ENCODE measurements at places on chromosomes 6 and 20.
A peak's percentile ranks its signal among the peaks of the same experiment; 100 is the strongest.

GRCh38 chr6:148682252-148682651, 64.6 kb upstream of the UST start:
- DNase-seq: no peak

DNA sequence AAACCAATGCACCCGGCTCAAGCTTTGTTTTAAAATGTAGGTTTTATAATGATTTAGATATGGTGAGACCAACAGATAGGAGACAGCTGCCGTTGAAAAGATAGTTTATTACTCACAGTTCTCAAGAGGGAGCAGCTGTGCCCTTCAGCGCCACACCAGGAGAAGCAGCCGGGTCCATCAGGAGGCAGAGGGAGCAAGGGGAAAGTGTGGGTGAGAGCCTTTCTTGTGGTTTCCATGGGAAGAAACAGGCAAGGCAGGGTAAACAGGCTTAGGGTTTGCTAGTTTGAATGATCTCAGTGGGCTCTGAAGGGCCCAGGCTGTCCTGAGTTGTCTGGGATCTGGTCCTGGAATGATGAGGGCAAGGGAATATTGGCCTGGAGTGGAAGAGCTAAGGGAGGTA, 117.7 kb upstream of the PLCB4 start:
- no peak for DNase-seq

DNA sequence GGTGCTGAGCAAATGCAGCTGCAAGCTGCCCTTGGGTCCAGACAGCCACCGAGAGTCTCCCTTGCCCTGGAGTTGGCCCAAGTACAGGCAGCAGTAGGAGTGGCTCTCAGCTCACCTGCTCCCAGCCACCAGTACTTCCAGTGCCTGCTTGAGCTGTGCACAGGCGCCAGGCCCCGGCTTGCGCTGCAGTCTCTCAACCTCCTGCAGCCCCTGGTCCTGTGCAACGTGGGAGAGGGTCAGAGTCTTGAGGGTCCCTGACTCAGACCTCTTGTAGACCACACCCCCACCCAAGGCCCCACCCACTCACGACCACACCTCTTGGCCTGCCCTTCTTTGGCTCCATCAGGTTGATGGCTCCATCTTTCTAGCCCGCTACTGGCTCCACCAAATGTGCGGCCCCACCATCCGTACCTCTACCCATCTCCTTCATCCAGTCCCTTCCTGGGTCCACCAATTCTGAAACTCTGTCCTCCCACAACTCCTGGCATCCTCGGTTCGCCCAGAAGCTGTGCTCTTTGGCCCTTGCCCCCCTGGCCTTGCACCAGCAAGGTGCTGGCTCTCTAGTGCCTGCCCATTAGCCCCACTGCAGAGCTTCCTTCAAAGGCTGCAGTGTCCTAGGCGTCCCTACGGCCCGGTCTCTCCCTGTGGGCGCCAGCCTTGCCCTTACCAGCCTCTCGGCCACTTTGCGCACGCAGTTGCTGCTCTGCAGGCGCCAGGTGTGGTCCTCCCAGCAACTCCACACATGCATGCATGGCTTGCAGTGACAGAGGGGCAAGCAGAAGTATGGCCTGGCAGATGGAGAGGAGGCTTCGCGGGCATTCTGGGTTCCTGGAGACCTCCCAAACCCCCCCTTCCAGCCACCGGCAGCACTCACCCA, 16.5 kb upstream of the SPAG4 start:
- no peak for DNase-seq

GRCh38 chr6:114514170-114514569, 171.3 kb upstream of the HS3ST5 start:
- DNase-seq: no peak

- DNase-seq: no peak
These were observed 35.1 kb downstream of the TPD52L1 start for GRCh38 chr6:125188594-125189203.

- DNase-seq: peak; percentile 15
These were observed 240.9 kb upstream of the BTBD3 start for GRCh38 chr20:11676630-11677287.

GRCh38 chr20:33277471-33278441, 5.3 kb upstream of the BPIFB1 start:
- no peak for DNase-seq

GRCh38 chr20:53042521-53042920, 70.4 kb downstream of the TSHZ2 start:
- DNase-seq: no peak

DNA sequence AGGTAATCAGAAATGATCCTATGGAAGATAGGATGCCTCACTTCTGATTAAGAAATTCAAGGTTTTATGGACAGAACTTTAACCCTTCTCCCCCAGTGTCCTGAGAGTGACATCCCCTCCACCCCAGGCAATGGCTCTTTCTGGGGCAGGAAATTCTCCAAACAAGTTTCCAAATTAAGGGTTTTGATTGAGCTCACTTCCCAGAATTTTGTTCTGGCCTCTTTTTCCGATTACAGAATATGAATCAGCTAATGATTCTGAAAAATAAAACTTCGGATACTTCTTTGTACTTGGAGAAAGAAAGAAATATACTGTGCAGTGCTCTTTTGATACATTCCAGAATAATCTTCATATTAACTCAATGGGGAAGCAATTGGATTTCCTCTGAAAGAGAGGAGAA, 32.8 kb upstream of the TASP1 start:
- no peak for DNase-seq

DNA sequence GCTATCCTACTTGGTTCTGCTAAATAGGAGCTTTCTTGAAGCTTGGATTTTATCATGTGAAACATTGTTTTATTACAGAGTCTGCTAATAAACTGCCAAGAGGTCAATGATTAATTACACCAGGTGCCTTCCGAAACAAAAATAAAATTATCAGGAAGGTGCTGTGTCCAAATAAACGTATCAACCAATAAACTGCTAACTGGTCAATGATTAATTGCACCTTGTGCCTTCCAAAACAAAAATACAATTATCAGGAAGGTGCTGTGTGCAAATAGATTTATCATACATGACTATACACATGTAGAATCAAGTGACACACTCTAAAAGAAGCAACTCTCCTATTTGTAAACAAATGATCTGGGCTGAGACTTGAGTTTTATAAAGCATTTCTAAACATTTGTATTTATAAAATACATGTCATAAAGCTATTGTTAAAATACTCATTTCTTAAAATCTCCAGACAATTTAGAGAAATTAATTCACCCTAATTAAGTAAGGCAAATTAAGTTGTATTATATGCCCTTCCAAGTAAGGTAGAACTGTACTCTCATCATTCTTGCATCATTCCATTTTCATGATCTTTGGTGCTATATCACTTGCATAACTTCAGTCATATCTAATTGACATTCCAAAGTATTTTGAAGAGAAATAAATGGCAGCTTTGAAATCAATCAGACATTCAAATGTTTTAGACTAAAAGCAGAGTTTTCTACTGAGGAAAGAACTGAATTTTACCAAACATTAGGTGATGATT, 26.8 kb downstream of the SPTLC3 start:
- no peak for DNase-seq

DNA sequence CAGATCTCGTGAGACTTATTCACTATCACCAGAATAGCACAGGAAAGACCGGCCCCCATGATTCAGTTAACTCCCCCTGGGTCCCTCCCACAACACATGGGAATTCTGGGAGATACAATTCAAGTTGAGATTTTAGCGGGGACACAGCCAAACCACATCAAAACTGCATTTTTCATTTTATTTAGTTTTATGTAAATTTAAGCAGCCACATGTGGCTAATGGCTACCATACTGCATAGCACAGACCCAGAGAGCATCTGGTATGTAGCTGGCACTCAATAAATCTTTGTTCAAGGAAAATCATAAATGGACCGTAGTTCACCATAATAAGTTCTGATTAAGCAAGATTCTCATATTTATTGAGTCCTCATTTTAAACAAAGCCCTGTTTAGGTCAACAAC, 15.3 kb downstream of the GFOD1 start:
- DNase-seq: no peak

DNA sequence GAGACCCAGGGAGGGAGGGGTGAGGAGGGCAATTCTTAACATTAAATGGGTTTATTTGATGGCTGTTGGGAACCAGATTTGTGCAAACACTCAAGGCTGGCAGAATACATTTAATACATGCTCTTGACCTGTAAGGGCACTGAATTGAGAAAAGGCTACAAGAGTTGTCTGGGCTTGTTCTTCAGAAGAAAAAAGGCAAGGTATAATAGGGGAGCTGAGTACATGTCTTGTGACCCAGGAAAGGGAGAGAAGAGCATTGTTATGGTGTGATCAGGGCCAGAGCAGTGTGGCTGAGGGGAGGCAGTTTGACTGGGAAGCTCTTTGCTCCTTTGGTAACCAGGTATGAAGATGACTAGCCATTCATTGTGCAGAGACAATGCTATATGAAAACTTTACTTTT, 18.9 kb downstream of the KLHL31 start:
- no peak for DNase-seq

GRCh38 chr6:164579035-164579434, 730.4 kb downstream of the C6orf118 start:
- no peak for DNase-seq

DNA sequence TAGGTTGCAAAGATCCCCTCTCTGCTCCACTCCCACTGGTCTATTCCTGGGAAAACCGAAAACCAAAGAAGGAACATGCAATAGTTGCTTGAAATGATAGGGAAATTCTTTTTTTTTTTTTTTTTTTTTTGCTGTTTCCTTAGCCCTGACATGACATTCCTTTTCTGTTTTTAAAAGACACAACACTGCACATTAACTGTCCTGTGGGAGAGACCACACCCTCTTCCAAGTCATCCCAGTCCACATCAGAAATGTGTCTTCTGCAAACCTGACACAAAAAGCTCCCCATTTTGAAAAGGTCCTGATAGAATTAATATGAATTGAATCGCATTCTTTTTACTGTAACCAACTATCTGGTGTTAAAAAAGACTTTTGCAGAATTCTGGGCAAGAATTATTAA, 43.4 kb upstream of the RIPOR2 start:
- DNase-seq: no peak

DNA sequence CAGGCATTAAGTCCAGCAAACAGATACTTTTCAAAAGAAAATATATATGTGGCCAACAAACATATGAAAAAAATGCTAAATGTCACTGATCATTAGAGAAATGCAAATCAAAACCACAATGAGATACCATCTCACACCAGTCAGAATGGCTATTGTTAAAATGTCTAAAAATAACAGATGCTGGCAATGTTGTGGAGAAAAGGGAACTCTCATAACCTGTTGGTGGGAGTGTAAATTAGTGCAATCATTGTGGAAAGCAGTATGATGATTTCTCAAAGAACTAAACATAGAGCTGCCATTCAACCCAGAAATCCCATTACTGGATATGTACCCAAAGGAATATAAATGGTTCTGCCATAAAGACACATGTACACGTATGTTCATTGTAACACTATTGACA, 20.6 kb downstream of the KCNQ5 start:
- no peak for DNase-seq

DNA sequence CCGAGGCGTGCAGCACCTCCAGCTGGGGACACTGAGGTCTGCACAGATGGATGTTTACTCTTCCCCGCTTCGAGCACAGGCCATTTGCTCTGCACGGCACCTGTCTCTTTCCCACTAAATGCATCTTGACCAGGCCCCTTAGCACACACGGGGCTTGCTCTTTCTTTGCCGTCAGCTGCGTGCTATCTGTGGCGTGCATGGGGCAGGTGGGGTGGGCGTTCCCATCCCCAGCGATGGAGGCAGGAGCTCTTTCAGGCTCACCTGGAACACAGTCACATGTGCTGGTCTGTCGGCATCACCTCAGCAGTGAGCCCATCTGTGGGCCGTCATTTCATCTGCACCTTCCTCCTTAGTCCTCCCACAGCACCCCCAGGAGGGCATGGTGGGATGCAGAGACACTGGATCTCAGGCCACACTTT, 35.1 kb downstream of the RBM38 start:
- DNase-seq: no peak

GRCh38 chr6:39422238-39422637, 99.7 kb upstream of the KCNK16 start:
- DNase-seq: no peak

DNA sequence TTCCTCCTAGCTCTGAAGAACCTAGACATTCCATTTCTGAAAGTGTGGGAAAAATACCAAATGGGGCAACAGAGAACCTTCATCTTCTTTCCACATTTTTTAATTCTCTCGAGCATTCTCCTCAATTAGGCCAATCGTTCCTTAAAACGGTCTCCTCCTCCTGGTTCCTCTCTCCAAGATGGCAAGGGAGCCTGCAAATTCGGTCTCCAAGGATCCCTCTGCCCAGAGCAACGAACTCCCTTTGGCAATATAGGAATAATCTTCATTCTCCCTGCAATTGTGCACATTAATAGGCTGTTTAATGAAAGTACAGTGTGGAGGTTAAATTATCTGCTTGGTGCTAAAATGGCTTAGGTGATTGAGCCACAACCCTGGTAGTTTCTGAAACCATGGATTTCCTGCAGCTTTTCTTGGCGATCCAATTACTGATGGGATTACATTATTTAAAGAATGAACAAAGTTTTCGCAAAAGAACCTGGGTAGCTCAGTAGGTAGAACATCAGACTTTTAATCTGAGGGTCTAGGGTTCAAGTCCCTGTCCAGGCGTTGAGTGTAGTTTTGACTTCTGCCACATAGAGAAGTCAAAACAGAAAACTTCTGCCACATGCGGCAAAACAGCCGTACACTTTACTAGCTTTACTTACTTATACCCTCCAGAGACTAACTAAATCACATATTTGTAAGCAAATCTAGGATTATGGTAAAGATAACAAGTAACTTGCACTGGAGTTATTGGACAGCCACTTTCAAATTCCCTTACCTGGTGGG, 102.9 kb upstream of the ZNF184 start:
- no peak for DNase-seq

DNA sequence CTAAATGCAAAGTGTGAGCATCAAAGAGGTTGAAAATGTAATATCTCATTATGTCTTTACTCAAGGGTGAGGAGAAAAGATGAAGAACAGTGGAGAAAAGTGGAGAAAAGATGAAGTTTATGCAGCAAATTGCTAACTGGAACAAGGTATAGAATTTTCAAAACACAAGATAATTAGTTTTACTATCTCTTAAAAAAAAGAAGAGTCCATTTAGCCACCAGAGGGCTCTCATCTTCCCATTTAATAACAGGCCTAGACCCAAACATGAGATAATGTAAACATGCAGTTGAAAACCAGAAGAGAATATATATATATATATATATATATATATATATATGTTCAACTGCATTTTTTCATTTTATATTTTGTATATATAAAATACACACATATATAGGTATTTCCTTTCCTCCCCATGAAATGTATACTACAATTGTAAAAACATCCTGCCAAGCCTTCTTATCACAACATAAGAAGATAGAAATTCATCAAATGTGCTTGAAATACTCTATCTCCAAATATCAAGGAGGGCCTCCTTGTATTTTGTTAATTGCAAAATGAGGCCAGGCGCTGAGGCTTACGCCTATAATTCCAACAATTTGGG, 78.4 kb downstream of the ADTRP start:
- DNase-seq: no peak
